ENCODE measurements at places on chromosomes 7 and 10.

- H3K4me1 ChIP-seq: peaks cover 3% of the 10 kb centered on the region
- H3K4me3 ChIP-seq: no peak overlapping the region
- H3K27ac ChIP-seq: no peak overlapping the region
- H3K27me3 ChIP-seq: no peaks in the 10 kb centered on the region
- H3K36me3 ChIP-seq: no peaks in the 10 kb centered on the region
Observed at GRCh38 chr10:35561715-35562114, 43.4 kb upstream of the GJD4 start.

DNA sequence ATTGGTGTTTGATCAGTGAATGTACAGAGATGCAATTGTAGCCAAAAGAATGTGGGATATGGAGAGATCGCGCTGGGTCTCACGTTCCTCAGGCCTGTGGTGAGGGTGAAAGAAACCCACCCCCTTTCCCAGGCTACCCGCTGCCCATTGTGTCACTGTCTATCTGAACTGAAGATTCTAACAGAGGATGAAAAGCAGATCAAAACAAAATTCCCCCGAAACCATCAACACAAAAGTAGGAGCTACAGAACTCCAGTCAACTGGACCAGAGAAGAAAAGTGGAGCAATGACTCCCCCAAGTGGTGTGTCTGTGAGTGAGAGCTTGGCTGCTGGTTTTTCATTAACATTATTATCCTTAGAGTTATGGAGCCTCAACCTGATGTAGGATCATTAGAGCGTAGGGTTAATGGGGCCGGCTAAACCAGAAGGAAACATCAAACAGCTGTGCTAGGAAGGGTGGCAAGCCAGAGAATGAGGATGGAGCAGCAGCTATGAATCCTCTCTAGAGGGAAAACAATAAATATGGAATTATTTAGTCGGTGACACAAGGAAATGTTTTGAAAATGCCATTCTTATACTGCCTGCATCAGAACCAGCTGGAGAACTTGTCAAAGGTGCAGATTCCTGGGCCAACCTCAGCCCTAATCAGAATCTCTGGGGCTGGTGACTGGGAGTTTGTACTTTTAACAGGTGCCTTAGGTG, 38.3 kb downstream of the AKR1B1 start:
- DNase-seq: peak; percentile 66
- H3K27me3 ChIP-seq: no peaks in the 10 kb centered on the region
- no peaks in the 10 kb centered on the region for H3K36me3 ChIP-seq
- H3K4me3 ChIP-seq: no peak overlapping the region
- no peak overlapping the region for H3K27ac ChIP-seq

DNA sequence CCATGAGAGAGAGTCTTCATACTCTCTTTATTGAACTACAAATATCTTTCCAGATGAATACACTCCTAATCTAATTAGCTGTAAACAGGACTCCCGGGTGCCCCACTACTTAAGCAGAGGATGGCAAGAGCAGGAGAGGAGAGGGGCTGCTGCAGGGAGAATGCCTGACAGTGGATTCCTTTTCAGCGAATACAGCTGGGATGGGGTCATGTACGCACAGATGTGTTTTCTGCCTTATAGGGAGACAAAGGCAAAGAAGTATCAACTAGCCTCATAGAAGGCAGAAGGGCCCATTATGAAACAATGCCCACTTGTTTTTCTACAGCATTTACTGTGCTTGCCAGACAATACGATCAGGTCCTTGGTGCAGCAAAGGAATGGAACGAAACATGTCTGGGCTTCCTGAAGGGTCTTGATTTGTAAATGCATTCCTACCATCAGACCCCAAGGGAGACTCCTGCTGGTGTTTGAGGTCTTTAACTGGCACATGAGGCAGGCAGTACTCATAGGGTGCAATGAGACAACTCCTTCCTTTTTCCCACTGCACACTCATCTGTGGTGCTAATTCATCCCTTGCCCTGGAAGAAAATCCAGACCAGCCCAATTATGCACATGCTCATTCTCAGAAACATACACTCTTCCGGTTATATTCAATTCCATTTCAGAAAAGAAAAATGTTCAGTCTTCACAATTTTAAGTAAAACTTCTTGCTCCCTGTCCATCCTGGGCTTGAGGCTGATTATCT, 117.1 kb downstream of the AOAH start:
- H3K27ac ChIP-seq: no peak overlapping the region
- no peaks in the 10 kb centered on the region for H3K27me3 ChIP-seq
- peaks cover 35% of the 10 kb centered on the region for H3K4me1 ChIP-seq
- H3K36me3 ChIP-seq: no peaks in the 10 kb centered on the region
- no peak overlapping the region for H3K4me3 ChIP-seq

GRCh38 chr10:100733329-100733728, 12.1 kb upstream of the PAX2 start:
- H3K4me1 ChIP-seq: peaks cover 23% of the 10 kb centered on the region
- H3K4me3 ChIP-seq: no peak overlapping the region
- H3K27me3 ChIP-seq: peaks cover 100% of the 10 kb centered on the region
- no peak for DNase-seq
- no peak overlapping the region for H3K27ac ChIP-seq

DNA sequence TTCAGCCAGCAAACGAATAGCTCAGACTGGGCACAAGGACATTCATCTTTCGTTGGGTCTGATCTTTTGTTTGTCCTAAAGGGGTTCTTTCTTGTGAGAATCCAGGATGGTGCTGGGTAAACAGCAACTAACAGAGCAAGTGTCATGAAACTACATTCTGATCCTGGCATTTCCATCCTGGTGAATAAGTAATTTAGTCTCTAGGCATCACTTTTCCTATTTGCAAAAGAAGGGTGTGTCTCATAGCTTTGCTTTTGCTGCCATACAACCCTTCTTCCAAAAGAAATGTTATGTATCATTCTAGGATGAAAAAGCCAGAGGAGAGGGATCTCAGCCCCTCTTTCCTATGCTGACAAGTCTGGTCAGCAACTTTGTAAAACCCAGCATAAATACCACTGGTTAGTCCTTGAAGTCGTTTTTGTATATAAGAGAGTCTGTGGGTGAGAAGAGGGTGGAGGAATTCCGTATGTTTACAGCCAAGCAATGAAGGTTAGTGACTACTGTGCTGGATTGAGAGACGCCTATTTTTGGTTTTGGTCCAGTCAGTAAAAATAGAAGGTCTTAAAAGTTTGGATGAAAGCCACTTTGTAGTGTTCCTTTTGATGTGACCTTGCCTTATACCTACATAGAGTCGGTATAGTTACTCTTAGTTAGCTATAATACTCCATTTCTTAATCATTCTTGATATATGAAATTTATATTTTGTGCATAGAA, 88.4 kb upstream of the SLC25A13 start:
- no peak for DNase-seq
- no peaks in the 10 kb centered on the region for H3K27me3 ChIP-seq
- no peak overlapping the region for H3K27ac ChIP-seq
- H3K36me3 ChIP-seq: no peaks in the 10 kb centered on the region
- peaks cover 3% of the 10 kb centered on the region for H3K4me1 ChIP-seq

DNA sequence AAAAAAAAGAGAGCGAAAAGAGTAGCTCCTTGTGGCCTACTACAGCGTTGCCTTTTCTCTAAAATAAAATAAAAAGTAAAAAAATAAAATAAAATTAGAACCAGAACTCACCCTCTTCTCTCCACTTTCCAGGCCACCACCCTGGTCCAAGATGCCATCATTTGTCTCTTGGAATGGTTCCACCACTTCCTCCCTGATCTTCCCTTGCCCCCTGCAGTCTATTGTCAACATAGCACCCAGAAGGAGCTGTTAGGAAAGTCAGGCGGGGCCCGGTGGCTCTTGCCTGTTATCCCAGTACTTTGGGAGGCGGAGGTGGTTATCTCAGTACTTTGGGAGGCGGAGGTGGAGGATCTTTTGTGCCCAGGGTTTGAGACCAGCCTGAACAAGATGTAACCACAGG, 7.6 kb upstream of the GRID2IP start:
- H3K4me3 ChIP-seq: no peak overlapping the region
- H3K4me1 ChIP-seq: no peaks in the 10 kb centered on the region
- peak; percentile 53 for DNase-seq

- DNase-seq: no peak
- H3K36me3 ChIP-seq: no peaks in the 10 kb centered on the region
- H3K4me1 ChIP-seq: no peaks in the 10 kb centered on the region
- no peaks in the 10 kb centered on the region for H3K27me3 ChIP-seq
Observed at GRCh38 chr10:13959443-13960359, 371.0 kb downstream of the FRMD4A start.

- peak; percentile 66 for DNase-seq
- H3K27me3 ChIP-seq: peaks cover 83% of the 10 kb centered on the region
- no peaks in the 10 kb centered on the region for H3K4me1 ChIP-seq
- H3K4me3 ChIP-seq: peak overlapping the region; percentile 58
- no peaks in the 10 kb centered on the region for H3K36me3 ChIP-seq
Observed at GRCh38 chr10:99329554-99330346, 594 bp downstream of the CNNM1 start.

GRCh38 chr7:107957436-107957835, 45.5 kb downstream of the LAMB1 start:
- no peak for DNase-seq
- no peaks in the 10 kb centered on the region for H3K36me3 ChIP-seq
- H3K4me1 ChIP-seq: peaks cover 5% of the 10 kb centered on the region
- H3K4me3 ChIP-seq: no peak overlapping the region
- no peaks in the 10 kb centered on the region for H3K27me3 ChIP-seq

- H3K36me3 ChIP-seq: no peaks in the 10 kb centered on the region
- H3K27ac ChIP-seq: no peak overlapping the region
- H3K4me3 ChIP-seq: peak overlapping the region; percentile 88
Observed at GRCh38 chr10:58513188-58514110, 777 bp downstream of the BICC1 start.

- H3K36me3 ChIP-seq: no peaks in the 10 kb centered on the region
- H3K4me3 ChIP-seq: no peak overlapping the region
- no peak overlapping the region for H3K27ac ChIP-seq
- H3K27me3 ChIP-seq: no peaks in the 10 kb centered on the region
- H3K4me1 ChIP-seq: no peaks in the 10 kb centered on the region
- no peak for DNase-seq
Observed at GRCh38 chr7:51344406-51345138, 28.0 kb upstream of the COBL start.

Data from neural progenitor cell (in vitro differentiated cells).